ENCODE measurements at places on chromosomes 5 and 9. TPM values are rescaled to one million over a fixed set of nuclear protein-coding genes. Genes with fewer than 3 reads are reported as not detected.
A peak's percentile ranks its signal among the peaks of the same experiment; 100 is the strongest.

DNA sequence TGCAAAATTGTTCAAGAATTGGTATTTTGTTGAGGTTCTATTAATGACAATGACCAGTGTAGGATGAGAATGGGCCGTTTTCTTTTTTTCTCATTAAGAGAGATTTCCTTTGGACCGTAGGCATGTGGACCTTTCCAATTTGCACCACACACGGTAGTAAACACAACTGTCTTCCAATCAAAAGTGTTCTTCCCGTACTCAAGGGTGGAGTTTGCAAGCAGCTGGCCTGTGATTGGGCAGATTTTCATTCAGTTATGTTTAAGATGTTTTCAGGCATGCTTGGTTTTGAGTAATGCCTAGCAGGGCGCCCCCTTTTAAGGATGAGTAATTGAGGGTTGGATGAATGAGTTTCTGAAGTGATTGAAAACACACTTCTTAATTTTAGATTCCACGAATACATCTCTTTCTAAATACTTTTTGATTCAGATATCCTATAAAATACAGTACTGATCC lies 2.5 kb downstream of the KDM3B start:
- peak; percentile 64 for DNase-seq

DNA sequence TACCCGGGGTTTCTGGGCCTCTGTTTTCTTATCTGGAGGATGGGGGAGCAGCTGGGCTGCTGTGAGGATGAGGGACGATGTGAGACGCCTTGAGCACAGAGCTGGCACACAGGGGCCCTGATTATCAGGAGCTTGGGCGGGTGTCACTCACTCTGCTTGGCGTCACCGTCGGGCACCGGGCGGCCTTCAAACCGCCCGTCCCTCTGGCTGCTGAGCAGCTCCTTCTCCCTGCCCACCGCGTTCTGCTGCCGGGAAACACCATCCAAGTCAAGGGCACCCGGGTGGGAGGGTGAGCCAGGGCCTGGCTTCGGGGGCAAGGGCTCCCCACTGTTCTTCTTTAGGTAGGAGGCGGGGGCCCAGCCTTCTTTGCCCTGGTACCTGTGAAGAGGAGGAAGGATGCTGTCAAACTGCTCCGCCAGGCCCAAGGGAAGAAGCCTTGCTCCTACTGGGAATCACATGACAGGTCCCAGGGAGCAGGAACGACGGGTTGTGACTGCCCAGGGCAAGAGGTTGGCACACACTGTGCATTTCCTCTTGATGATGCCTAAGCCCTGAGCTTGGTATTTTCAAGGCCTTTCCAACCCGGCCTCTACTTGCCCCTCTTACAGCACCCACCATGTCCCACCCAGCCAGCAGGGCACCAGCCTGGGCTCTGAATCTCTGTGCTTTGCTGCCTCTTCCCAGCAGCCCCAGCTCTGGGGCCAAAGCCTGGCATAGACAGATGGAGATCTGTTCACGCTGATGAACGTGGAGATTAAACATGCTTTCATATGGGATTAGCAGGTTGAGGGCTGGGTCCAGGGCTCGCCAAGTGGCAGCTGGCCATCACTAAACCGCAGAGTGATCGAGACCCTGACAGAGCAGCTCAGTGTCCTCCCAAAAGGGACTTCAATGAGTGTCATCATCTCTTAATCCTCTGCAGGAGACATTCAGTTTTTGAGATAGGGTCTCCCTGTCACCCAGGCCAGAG lies 66.9 kb upstream of the UBTD2 start:
- no peak for DNase-seq

DNA sequence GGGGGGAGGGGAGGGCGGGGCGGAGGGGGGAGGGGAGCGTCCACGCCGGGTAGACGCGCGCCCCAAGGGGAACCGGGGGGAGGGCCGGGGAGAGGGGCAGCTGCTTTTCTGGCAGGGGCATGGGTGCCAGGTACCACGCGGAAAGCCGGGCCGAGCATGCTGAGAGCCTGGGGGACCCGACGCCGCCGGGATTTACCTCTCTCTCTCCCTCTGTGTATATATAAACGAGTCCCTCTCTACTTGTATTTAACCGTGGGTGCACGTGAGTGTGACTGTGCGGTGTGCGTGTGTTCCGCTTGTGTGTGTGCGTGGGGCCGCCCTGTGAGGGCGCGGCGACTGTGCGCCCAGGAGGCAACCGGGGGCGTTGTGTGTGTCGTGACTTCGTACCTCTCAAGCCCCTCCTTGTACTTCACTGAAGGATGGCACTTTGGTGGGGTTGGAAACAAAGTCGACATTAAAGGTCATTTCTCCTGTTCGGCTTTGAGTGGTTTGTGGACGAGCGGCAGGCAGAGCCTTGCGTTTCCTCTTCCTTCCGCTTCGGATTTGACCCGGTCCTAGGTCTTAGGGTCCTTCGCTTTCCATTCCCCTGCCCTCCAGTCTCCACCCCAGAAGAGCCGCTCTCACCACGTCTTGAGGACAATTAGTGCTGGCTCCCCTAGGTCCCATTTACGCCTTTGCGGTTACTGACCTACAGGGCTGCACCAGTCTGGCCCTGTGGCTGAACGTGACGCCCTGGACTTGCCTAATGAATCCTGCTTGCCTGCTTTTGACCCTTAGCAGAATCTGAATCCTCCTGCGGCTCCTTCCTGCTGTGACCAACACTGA lies 36.2 kb upstream of the TTC1 start:
- no peak for DNase-seq

DNA sequence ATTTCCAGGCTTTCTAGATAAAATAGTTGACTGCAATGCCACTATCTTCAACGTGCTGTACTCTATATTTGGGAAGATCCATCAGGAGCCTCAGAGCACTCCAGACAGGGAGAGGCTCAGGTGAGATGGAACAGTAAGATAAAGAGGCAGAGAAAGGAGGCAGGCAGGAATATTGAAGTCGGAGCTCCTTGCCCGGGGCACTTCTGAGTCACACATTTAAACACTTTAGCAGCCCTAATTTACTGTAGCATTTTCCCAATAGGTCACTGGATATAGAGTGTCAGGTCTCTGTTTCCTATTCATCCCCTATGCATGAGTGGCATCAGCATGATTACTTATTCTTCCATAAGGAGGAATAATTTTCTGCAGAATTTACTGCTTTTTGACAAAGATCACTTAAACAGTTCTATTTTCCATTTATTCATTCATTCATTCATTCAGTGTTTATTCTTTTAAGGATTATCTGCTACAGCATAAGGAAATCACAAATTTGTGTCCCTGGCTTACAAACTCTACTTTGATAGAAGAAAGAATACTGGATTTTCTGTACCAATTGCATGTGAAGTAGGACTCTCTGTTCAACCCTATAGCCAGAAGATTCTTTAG lies 170.7 kb downstream of the MAPKAP1 start:
- no peak for DNase-seq

GRCh38 chr9:27447031-27447683 lies 76.9 kb upstream of the IFNK start:
- no peak for DNase-seq

- DNase-seq, result no peak
These were observed 53.4 kb downstream of the DUSP1 start for GRCh38 chr5:172717481-172718195.

DNA sequence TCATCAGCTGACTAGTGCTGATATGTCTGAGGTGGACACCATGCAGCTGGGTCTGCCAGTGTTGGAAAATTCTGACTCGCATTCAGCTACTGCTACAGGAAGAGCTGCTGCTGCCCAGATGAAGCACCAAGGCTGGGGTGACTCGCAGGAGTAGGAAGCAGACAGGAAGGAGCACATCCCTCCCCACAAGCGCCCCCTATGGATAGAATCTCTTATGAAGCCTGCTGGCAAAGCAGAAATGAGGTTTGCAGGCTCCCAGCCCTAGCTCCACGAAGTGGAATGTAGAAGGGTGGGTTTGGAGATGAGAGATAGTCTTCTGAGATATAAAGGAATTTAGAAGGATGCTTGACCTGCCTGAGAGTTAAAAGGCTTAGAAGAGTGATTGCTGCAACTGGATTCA lies 443.0 kb downstream of the ACTL7B start:
- DNase-seq, result peak; percentile 28

- DNase-seq, result no peak
These were observed 1.1 kb downstream of the GALNT10 start for GRCh38 chr5:154191467-154192261.

DNA sequence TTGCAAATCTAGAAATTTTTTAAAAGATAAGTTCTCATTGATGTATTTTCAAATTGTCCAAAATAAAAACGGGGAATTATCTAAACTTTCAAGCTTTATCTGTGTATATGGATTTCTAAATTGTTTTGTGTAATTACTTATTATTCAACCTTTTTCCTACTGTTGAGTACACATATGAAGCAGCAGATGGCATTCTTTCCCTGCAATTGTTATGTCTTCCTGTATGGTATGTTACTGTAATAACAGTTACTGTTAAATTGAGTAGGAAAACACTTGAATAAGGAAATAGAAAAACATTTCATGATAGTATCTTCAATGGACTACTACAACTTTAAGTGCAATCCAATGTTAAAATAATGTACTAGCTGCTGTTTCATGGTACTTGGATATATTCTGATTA lies 124.8 kb downstream of the RANBP17 start:
- no peak for DNase-seq

- peak; percentile 37 for DNase-seq
These were observed 42.2 kb upstream of the FBXW11 start for GRCh38 chr5:172048539-172049101.

GRCh38 chr9:17394881-17395510 lies 183.9 kb upstream of the SH3GL2 start:
- no peak for DNase-seq

DNA sequence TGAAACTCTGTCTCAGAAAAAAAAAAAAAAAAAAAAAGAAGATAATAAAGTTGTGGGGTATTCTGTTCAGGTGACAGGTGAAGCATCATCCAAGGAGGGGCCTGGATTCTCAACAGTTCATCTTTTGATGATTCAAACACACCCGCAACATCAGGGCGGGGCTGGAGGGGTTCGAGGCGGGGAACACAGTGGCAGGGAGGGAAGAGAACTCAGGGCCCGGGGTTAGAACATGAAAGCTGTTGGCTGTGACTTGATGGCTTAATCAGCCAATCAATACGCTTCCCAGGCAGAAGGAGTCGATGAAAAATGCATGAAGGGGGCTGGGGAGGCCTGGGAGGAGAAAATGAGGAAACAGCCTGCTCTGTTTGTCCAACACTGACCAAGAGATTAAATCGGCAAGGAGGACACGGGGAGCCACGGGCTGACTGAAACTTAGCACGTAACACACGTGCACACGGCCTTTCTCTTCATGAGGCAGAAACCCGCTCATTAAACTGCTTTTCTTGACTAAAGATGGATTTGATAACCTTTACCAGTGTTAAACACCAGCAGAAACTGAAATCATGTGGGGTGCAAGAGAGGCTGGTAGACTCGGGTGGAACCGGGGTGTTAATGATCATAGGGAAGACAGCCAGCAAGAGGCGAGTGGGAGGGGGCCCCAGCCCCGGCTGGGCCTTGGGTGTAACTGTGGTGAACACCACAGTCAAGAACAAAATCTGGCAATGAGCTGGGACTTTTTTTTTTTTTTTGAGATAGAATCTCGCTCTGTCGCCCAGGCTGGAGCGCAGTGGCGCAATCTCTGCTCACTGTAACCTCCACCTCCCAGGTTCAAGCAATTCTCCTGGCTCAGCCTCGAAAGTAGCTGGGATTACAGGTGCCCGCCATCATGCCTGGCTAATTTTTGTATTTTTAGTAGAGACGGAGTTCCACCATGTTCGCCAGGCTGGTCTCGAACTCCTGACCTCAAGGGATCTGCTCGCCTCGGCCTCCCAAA lies 105.7 kb upstream of the RAPGEF1 start:
- no peak for DNase-seq

GRCh38 chr5:53560028-53560427 lies 411 bp upstream of the NDUFS4 start:
- no peak for DNase-seq

- DNase-seq, result no peak
These were observed 411.7 kb upstream of the EDIL3 start for GRCh38 chr5:84796399-84796798.

- DNase-seq, result peak; percentile 16
These were observed 42.4 kb downstream of the STX17 start for GRCh38 chr9:99948896-99949295.

DNA sequence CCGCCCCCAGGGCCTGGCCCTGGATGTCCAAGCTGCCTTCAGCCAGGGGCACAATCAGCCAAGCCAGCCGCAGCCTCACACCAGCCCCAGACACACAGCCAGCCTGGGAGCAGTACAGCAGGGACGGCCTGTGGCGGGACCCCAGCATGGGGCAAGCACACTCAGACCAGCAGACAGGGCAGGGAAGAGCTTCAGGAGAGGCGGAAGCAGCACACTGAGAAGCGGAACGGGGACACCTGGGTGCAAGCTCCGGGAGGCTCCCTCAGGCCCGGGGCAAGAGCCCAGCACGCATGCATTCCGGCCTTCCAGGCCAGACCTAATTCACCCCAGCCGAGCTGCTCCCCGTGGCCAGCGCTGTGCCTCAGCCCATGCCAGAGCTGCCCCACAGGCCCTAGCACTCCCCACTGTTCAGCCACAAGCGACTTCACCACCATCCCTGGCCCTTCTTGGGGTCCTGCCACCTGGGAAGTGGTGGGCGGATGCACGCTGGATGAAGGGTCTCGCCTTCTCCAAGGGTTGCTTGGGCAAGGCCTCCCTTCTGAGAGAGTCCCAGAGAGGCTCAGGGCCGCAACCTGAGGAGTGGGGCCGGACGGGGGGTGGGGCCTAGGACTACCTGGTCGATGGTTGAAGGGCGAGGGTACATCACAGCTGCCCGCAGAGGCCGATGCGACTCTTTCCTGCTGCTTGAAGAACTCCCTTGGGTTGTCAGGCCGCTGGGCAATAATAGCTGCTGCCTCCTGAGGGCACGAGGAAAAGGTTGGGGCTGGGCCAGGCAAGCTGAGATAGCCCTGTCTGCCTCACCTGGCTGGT lies 13.4 kb downstream of the DBN1 start:
- no peak for DNase-seq

DNA sequence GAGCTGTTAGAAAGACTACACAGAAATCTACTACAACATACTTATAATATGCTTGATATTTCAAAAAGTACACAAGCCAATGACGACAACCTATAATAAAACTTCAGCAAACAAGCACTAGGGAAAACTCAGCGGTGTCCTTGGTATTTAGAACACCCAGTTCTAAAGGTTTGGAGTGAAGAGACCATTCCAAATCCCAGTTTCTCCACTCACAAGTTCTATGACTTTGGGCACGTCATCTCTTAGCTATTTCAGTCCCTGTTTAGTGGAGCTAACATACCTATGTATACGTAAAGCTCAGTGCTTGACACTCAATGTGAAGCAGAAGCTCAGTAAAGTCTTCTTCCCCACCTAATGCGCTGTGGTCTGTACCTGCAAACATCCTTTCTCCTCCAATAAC lies 52.8 kb downstream of the MLLT3 start:
- no peak for DNase-seq

DNA sequence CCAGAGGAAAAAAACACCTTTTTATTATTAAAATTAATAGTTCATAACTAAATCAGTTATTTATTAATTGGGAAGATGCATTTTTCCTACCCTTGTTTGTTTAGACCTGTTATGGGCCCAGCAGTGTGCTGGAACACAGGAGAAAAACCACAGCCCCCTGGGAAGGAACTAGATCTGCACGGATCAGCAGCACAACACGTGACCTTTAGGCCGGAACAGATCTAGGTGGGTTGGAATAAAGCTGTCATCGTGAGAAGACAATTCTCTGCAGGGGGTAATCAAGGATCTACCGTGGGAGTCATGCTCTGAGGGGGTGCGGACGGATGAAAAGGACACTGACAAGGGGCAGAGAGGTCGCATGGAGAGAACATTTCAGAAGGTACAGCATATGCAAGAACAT lies 95.8 kb upstream of the SPATA31C2 start:
- no peak for DNase-seq

GRCh38 chr5:58793888-58794657 lies 211.2 kb downstream of the RAB3C start:
- no peak for DNase-seq

SNCB gene
- total RNA-seq, result 2.4 TPM

TMEM174 gene
- not detected for total RNA-seq

TMEM171 gene
- total RNA-seq, result not detected

ZBTB43 gene
- 11.1 TPM for total RNA-seq

PCDHGA4 gene
- 0.71 TPM for total RNA-seq

LTC4S gene
- 1.2 TPM for total RNA-seq

Data from HT1080 (cell line).